ENCODE measurements at places on chromosomes 1 and 21.

- no peak for DNase-seq
Observed at GRCh38 chr1:103898576-103899345, 149.1 kb downstream of the AMY1C start.

GRCh38 chr21:45473496-45474322, 68.5 kb downstream of the SLC19A1 start:
- no peak for DNase-seq

DNA sequence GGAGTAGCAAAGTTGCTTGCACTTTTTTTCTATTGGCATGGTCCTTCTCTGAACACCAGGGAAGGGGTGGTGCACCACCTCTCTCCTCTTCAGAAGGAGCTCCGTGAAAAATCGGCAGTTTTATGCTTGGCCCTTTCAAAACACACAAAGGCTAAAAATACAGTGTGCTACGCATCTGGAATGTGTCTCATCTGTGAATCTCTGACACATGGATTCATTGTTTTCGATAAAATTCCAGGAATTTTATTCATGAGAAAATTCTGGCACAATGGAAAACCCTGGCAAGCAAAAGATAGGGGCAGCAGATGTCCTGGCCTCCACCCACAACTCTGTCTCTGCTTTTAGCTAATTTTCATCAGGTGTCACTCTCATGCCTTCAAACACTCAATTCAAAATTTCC, 42.9 kb downstream of the ERG start:
- no peak for DNase-seq

DNA sequence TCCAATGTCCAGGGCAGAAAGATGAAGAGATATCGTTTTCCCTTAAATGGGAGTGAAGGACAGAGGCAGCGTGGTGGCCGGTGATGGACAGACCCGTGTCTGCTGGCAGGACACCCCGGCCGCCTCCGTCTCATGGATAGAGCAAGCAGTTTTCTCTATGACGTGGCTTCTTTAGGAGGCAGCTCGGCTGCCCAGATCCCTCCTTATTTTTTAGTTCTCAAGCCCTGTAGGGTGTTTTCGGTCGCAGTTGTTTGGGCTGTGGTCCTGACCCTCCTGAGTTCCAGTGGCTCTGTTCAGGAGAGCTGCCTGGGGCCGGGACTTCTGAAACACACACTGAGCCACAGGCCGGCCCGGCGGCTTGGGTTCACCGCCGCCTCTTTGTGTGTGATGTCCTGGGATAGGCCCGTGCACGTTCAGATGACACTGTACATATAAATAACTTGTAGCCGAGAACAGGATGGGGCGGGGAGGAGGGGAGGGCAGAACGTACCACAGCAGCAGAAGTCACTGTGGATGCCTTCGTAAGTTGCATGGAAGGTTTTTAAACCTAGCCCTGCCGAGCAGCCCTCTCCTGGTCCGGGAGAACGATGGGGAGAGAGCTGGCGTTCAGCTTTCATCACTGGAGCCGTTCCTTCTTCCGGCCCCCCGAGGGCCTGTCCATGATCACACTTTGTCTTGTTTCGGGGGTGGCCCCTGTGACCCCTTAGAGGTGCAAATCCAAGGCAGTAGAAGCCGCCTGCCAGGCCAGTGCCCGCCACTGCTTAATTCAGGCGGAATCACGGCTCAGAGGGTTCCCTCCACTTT, 65.2 kb downstream of the SIK1 start:
- DNase-seq: peak; percentile 47

DNA sequence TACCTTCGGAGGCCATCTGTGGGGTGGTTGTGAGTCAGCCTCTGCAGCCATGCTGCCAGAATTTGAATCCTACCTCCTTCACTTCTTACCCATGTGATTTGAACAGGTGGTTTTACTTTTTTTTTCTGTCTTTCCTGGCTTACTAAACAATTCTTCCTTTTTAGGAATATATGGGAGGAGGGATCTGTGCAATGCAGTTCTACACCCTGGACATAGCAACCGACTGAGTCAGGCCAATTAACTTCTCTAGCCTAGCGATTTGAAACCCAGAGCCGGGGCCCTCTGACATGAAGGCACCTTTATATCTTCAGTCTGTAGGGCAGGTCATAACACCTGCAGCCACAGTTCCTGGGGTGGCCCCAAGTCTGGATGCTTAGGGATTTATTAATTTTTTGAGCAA, 83.6 kb downstream of the ST6GALNAC3 start:
- DNase-seq: no peak

- DNase-seq: no peak
Observed at GRCh38 chr1:9822490-9822889, 1.3 kb downstream of the CLSTN1 start.

GRCh38 chr1:41812453-41812852, 106.3 kb downstream of the HIVEP3 start:
- no peak for DNase-seq

- DNase-seq: no peak
Observed at GRCh38 chr1:206457408-206458120, 12.7 kb upstream of the IKBKE start.

DNA sequence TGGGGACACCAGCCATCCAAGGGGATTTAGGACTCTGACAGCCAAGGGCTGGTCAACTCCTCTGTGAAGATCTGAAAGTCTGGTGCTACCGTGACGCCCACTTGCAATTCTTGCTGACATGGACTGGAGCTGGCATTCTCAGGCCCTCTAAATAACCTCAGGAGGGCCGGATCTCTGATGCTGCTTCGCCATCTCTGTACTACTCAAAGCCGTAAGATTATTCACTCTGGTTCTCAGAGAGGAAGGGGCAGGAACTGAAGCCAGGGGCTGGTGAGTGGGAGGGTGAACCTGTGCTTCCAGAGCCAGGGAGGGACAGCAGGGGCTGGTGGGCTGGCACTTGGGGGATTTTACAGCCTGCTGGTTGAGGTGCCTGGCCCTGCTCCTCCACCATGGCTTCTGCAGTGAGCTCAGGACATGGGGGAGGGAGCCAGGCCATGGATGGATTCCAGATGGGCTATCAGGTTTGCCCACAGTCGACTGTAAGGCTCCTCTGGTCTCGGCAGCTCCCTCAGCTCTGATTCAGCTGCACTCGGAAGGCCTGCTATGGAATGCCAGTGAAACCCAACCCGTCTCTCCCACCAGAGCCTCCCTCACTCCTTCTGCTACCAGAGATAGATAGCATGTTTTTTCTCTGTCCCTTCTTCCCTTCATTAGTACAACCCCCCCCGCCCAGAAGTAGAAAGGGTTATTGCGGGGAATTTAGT, 84.5 kb downstream of the PLXNA2 start:
- no peak for DNase-seq

DNA sequence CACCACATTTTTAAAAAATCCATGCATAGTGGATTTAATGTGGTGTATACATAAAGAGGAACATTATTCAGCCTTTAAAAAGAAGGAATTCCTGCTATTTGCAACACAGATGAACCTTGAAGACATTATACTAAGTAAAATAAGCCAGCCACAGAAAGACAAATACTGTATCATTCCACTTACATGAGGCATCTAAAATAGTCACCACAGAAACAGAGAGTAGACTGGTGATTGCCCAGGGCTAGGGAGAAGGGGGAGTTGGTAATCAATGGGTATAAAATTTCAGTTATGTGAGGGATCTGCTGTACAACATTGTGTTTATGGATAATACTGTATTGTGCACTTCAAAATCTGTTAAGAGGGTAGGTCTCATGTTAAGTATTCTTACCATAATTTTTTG, 10.0 kb downstream of the FAM163A start:
- DNase-seq: no peak

GRCh38 chr1:234405676-234406075, 32.4 kb downstream of the COA6 start:
- no peak for DNase-seq

- no peak for DNase-seq
Observed at GRCh38 chr1:36432616-36433015, 17.6 kb downstream of the OSCP1 start.

- no peak for DNase-seq
Observed at GRCh38 chr1:4256351-4256750, 356.3 kb upstream of the C1orf174 start.

DNA sequence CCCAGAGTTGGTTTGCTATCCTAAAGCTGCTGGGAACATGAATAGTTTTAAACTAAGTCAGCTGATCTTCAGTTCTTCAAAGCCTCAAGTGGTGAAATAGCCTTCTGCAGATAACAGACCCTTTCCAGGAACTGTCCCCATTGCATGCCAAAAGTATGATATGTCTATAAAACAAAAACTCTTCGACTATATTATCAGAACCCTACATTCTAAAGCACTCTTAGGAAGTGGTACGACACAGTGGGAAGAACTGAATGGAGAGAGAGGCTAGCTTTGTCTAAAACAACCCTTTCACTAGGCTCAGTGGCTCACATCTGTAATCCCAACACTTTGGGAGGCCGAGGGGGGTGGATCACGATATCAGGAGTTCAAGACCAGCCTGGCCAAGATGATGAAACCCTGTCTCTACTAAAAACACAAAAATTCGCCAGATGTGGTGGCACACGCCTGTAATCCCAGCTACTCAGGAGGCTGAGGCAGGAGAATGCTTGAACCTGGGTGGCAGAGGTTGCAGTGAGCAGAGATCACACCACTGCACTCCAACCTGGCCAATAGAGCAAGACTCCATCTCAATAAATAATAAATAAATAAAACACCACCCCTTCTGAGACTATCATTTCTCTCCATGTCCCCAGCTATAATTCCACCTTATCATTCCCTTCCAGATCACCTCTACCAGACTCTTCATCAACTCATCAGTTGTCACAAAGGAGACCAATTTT, 2.2 kb upstream of the FRRS1 start:
- no peak for DNase-seq

- DNase-seq: no peak
Observed at GRCh38 chr1:64292399-64292798, 89.0 kb downstream of the UBE2U start.

DNA sequence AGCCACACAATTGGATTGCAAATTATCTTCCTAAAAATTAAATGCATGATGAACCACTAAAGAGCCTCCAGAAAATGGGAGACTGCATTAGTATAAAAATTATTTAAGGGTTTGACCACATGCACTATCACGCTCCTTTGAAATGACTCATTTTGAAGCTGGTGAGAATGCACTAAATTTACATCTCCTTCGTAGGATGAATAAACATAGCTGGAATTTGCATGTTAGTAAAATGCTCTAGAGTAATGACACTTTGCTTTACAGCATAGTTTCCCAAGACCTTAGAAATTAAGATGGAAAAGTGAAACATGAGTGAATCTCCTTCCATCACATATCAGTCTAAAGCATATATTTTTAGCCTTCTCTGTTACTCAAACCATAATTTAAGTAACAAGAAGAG, 2.4 kb downstream of the PLPPR4 start:
- DNase-seq: no peak

- DNase-seq: no peak
Observed at GRCh38 chr1:18996548-18997177, 40.2 kb upstream of the IFFO2 start.

DNA sequence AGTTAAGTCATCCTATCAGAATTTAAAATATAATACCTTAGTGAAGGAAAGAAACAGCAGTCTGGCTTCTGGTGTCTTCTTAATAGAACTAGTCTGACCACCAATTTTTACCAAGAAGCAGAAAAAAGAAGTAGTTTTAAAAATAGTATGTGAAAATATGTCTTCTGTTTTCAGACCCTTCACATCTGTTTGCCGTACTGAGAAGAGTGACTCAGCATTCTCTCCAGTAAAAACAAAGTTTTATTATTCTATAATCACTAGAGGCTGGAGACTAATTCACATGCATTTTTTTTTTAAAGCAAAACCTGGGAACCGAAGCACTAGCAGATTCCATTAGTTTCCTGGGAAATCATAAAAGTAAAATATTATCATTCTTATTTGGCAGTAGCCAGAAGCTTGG, 163.8 kb downstream of the COL24A1 start:
- no peak for DNase-seq

DNA sequence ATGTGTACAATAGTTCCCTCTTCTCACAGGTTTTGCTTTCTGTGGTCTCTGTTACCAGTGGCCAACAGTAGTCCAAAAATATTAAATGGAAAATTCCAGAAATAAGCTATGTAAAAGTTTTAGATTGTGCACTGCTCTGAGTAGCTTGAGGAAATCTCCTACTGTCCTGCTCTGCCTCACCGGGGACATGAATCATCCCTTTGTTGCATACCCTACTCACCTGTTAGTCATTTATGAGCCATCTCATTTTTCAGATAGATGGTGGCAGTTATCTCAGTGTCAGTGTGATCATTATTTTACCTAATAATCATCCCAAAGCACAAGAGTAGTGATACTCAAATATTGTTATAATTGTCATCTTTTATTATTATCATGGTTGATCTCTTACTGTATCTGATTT, 688.1 kb downstream of the PLA2G4A start:
- no peak for DNase-seq

DNA sequence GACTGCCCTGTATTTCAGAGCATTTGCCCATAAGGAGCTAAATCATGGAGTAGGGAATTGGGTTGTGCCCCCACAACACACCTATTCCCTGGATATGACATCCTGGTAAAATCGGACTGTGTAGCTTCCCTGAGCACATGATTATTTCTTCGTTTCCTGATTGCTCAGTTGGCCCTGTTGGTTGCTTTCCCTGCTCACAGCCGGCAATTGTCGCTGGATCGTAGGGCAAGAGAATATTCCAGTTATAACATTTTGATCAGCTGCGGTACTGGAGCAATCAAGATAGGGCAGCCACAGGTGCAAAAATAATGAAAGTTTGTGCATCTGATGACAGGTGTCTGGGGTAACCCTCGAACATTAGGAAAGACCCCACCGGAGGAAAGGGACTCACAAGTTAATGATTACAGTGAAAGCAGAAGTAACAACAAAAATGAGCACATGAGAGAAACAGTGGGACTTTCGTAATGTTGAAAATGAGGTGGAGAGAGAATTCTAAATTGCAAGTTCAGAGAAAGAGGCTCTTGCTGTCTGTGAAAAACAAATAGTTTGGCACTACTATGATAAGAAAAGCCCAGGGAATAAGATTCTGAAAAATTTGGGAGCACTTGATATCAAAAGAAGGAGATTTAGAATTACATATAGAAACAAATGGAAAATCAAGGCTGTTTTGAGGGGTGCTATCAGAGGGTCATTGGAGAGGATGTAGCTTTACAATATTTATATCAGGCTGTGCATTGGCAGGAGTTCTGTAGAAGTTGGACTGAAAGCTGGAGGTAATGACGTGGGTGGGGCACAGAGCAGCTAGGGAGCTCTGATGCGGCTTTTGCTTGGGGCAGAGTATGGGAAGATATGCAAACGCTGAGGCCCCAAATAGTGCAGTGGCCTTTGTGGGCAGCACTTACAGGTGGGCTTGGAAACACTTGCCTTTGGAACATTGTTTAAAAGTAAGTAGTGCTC, at the start of gene MAB21L3:
MAB21L3 (plus strand) TSS at position 833 of the 957 bp plus-strand sequence. CDS start 1,217 bp downstream, outside the sequence.
- no peak for DNase-seq

- no peak for DNase-seq
Observed at GRCh38 chr1:168824418-168825065, 95.5 kb upstream of the DPT start.

GRCh38 chr21:37677006-37677405, 239.3 kb downstream of the KCNJ6 start:
- no peak for DNase-seq
